ENCODE measurements at places on chromosomes 16 and 17.

DNA sequence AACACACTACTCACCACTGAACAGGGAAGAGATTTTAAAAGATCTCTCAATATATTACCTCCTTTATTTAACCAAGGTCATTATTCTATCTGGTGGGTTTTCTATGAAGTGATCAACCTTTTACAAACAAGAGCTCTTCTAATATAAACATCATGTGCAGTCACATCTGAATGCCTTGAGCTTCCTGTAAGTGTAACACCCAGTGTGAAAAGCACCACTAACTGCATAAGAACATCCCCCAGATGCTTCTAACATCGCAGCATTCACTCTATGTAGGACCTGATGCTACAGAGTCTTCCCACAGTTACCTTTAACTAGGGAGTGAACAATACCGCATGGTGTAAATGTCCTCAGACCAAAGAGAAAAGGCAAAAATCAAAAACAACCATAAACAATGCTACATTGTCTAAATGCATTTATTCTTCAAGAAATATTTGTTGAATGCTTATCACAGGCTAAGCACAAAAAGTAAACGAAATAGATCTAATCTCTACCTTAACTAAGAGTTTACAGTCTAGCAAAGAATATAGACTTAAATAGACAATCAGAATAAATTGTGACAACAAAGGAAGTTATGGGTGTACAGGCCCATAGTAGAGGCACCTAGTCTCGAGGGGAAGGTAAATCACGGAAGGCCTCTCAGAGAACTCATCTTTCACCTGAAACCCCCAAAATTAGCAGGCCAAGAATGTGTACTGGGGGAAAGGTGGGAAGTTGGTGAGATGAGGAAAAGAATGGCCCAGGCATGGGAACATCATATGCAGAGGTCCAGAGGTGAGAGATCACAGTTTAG is 16.2 kb downstream of the SKAP1 start:
- DNase-seq, result no peak

DNA sequence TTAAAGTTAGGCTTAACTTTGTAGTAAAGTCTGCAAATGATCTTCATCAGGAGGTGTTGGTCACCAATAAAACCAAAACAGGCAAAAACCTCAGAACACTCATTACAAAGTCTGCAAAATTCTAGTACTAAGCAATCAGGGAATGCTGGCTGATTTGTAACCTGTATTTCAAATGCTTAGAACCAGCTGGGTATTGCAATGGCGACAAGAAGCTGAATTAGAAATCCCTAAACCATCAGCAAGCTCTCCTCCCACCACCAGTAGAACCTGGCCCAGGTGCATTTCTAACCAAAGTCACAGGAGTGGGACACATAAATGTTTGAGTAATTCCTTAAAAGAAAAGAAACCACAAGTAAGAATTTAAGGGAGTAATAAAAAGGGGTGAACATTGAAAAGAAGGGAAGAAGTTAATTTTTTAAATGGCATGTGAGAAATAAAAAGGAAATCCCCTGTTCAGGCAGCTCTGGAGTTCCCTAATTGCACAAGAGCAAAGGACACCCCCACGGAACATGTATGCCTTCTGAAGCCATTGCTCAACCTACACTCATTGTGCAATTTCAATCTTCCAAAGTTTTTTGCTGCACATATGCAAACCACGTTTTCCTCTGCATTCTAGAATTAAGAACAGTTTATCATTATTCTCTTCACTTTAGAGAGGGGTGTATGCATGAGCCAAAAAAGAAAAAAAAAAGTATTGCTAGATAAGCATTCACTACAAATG is 102.9 kb downstream of the HIC1 start:
- no peak for DNase-seq

GRCh38 chr16:82138478-82139285 is 31.3 kb downstream of the MPHOSPH6 start:
- DNase-seq, result no peak

DNA sequence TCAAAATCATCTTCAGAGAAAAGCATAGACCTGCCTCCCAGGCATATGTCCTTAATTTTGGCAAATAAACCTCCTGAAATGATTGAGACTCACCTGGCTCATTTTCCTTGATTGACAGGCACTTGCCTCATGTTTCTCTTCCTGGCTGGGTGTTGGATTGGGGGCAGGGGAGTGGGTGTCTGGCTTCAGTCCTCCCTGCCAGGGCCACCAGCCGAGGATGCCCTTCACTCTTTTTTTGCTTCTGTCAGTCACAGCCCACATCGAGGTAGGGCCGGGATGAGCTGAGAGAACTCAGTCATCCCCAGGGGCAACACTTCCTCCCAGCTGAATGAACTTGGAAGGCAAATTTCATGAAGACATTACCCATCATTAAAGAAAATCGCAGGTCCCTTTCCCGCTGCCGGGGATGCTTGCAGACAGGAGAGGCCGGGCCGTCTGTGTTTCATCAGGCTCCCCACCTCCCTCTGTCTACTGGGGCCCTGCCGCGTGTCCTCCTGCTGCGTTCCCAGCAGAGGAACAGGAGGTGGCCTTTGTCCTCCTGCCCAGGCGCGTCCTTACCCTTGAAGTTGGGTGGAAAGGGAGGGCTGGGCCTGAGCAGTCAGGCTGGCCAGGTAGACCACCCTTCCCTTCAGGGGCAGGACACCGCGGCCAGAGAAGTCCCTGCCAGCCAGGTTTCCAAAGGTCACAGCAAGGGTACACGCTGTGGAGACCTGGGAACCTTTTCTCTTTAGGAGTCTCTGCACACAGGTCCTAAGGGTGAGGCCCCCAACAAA is 11.2 kb upstream of the DNAH17 start:
- DNase-seq, result no peak

- DNase-seq, result no peak
Measured at GRCh38 chr17:64373722-64374121, 16.9 kb downstream of the PECAM1 start.

- no peak for DNase-seq
Measured at GRCh38 chr17:35238821-35239220, 4.1 kb upstream of the SLFN5 start.

- DNase-seq, result no peak
Measured at GRCh38 chr17:57092171-57092570, 7.1 kb downstream of the AKAP1 start.

Data from head of caudate nucleus (tissue), 42 donors.